ENCODE measurements at places on chromosomes 12 and 14.

GRCh38 chr12:113804961-113805600, 161.0 kb downstream of the RBM19 start:
- DNase-seq = no peak

- no peak for DNase-seq
Measured at GRCh38 chr12:75481013-75481705, 604 bp downstream of the GLIPR1 start.

GRCh38 chr12:56020423-56021184, at the start of gene IKZF4:
Gene IKZF4 (plus strand): TSS chr12:56021043. CDS start chr12:56021494, 451 bp downstream.
- DNase-seq = no peak

GRCh38 chr12:9692909-9693308, 23.4 kb downstream of the CLEC2D start:
- no peak for DNase-seq

- DNase-seq = no peak
Measured at GRCh38 chr14:65184032-65184764, 81.9 kb upstream of the MAX start.

DNA sequence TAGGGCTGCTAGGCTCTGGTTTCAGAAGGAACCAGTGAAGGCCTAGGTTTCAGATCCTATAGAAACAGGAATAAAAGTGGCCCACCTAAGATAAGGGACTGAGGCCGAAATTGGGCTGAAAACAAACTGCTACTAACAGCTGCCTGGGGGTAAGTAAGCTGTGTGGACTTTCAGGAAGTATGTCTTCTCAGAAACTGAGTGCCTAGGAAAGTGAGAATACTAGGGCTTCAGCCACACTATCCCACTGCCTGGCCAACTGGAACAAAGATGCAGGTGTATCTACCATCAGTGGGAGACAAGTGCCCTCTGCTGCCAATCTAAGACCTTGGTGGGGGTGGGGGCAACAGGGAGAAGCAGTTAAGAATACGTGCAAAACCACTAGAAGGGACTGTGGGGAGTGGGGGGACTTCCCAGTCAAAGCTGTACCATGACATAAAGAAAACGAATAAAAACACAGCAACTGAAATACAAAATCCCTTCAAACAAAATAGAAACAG, 82.5 kb downstream of the MED13L start:
- peak; percentile 26 for DNase-seq

DNA sequence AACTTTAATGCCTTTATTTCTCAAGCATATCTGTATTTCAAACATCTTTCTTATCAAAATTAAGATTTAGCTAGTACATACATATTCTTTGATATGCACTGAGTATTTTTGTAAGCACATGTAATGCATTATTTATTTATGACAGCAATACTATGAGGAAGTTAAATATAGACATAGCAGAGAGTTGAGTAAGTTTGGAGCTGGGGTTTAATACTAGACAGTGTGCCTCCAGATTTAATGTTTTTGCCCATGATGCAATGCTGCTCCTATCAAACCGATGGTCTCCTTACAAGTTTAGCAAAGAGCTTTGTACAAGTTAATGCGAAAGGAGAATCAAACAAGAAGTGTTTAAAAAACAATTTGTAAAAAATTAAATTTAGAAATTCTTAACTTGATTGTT, 826.6 kb upstream of the MGAT4C start:
- no peak for DNase-seq

DNA sequence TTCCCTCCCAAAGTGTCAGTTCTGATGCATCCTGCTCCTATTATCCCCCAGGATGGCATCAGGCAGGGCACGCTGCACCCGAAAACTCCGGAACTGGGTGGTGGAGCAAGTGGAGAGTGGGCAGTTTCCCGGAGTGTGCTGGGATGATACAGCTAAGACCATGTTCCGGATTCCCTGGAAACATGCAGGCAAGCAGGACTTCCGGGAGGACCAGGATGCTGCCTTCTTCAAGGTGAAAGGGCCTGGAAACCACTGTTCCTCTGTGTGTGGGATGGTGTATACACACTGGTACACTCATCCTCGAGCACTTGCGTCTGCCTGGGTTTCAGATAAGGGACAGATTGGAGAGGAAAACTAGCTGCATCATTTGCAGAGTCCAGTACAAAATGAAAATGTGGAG, 1.0 kb downstream of the IRF9 start:
- DNase-seq = no peak

DNA sequence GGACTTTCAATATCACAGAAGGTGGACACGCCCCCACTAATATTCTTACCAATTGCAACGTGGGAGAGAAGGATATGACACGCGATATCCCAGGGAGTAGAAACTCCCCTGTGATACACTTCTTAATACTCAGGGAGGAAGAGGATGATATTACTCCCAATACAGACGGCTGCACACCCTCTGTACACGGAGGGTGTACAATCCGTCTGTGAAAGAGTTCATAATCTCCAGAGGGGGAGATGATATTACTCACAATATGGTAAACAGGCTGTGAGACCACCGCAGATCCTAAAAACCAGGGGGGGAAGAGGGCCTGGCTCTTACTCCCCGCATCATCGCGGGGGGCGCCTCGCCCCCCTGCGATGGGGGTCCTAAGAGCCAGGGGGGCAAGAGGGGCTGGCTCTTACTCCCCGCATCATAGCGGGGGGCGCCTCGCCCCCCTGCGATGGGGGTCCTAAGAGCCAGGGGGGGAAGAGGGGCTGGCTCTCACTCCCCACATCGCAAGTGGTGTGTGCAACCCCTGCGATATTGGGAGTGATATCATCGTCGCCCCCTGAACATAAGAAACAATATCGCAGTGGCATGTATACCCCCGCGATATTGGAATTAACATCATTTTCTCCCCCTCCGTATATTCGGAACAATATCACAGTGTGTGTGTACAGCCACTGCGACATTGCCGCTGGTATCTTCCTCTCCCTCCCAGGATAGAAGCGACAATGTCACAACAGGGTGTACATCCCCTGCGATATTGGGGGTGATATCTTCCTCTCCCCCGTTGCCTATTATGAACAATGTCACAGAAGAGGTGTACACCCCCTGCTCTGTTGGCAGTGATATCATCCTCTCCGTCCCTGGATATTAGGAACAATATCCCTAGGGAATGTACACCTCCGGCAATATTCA, 8.9 kb upstream of the CLEC6A start:
- DNase-seq = no peak

DNA sequence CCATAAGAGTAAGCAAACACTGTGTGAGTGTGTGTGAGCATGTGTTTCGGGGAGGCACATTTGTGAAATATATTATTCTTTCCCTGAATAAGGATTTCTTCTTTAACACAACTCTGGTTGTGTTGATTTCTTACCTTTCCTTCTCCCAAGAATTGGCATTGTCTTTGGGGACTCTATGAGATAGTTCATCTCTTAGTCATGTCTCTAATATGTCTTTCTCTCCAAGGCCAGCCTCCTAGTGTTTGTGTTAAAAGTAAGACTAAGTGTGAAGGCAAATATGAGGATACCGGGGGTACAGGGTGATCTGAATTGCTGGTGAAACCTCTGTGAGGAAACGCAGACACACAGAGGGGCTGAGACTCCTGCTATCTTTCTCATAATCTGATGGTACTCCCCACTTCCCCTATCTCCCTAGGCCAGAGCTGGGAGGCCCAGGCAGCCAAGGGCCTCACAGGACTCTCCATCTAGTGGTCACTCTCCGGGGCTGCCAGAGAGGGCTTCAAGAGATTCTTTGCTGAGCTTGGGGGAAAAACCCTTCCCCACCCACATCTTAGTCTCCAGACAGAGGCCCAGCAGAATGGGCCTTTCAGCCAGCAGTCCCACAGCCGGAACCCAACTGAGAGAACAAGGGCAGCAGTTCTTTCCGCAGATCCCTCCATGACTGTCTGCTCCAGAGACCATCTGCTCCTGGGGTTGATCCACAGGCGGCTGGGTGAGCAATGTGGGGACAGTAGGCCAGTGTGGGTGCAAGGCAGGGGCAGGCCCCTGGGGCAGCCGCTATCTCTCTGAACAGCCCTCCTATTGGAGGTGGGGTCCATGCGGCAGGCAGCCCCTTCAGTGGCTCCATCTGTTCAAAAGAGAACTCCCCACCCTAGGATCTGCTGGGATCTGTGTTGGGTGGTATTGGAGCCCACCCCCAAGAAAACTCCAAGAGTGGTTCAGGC, 5.8 kb upstream of the HOXC12 start:
- DNase-seq = no peak

GRCh38 chr12:106246891-106247673, 738 bp downstream of the CKAP4 start:
- no peak for DNase-seq

GRCh38 chr14:71238835-71239234, 331.6 kb downstream of the PCNX1 start:
- no peak for DNase-seq

DNA sequence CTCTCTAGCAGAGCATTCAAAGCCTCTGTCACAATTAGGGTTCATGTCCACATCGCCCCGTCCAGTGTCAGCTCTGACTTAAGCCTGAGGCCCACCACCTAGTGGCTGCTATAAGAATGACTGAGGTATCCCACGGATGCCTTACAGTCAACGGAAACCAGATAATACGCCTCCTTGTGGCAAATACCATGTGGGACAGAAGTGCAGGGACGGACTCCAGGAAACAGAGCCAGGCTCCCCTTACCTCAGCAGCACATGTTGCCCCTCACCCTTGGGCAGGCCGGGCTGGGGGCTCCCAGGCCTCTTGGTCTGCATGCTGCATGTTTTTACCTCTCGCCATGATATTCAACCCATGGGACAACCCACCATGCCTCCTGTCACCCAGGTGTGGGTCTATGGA, 86.3 kb downstream of the VWF start:
- DNase-seq = peak; percentile 31
